ENCODE measurements at places on chromosomes 11 and 22.

DNA sequence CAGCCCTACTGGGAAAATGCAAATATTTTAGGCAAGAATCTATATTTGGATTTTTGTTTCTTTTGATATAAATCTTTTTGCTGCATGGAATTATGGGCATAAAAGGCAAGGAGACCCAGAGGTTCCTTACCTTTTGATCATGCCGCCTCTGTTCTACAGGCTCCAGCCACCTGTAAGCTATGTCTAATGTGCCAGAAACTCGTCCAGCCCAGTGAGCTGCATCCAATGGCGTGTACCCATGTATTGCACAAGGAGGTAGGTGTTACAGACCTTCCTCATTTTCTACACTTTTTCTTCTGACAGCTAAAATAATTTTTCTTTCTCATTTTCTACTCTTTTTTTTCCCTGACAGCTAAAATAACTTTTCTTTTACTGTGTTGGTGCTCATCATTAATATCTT lies 8.2 kb upstream of the BACE1-AS start:
- no peak for DNase-seq

DNA sequence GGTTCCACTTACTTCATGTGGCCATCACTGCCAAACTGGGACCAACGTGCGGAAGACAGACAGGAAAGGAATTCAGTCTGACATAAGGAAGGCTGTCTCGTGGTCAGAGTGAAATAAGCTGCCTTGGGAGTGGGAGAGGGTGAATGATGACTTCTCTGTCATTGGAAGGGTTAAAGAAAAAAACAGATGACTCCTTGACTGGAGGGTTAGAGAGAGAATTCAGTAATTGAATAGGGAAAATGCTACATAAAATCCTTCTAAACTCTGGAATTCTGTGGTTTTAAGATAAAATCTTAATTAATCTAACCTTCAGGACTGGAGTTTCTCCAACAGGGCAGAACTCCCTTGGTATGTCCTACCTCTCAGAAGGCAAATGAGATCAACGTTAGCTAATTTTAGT lies 33.8 kb downstream of the RAB30 start:
- DNase-seq, result no peak

DNA sequence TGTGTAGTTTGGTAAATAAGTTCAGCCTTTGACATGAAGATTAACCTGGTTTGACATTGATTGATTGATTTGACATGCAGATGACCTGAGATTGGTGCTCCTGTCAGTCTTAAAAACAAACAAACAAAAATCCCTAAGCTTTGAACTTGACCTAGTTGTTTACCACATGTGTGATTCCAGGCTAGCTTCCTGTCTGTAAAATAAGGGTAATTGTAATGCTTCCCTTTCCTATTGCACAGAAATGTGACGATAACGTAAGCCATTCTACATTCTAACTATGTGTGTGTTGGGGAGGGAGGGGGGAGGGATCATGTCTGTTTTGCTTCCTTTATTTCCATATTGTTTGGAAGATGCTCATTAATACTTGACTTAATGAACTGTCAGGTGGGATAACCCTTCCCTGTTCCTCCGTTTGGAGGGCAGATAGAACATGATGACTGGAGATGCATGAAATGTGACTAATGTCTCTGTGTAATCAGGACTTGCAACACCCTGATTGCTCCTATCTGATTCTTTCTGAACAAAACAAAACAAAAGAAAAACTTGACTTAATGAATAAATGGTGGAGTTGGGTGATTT lies 106.1 kb upstream of the CLMP start:
- no peak for DNase-seq

- no peak for DNase-seq
These were observed 19.8 kb upstream of the CDON start for GRCh38 chr11:126082251-126083109.

DNA sequence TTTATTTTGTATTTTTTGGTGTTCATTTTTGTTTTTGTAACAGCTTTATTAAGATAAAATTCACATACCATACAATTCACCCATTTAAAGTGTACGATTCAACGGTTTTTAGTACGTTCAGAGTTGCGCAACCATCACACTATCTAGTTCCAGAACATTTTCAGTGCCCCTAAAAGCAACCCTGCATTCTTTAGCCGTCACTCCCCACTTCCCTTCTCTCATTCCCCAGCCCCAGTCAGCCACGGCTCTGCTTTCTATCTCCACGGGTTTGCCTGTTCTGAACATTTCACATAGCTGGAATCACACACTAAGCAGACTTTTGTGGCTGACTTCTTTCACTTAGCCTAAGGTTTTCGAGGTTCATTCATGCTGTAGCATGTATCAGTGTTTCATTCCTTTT lies 9.6 kb upstream of the KCNQ1OT1 start:
- DNase-seq, result no peak

GRCh38 chr11:32439501-32440210 lies 4.3 kb upstream of the WT1 start:
- DNase-seq, result no peak

DNA sequence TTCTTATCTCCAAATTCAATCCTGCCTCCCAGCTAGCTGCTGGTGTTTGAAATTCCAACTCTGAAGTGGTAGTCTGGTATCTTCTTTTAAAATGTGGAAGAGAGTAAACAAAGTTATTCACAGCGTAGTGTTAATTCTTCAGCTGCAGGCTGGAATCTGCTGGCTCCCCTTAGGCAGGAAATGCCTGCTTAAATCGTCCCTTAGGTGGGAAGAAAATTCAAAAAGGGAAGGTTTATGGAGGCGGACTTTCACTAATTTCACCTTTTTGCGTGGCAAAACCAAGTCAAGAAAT lies 439.0 kb upstream of the CCDC90B start:
- DNase-seq, result no peak

GRCh38 chr11:78853521-78853920 lies 278.9 kb upstream of the NARS2 start:
- DNase-seq, result no peak

GRCh38 chr22:25726241-25726640 lies 15.7 kb upstream of the MYO18B start:
- DNase-seq, result no peak

- no peak for DNase-seq
These were observed 36.7 kb downstream of the LARGE1 start for GRCh38 chr22:33883561-33883960.

GRCh38 chr22:45329530-45329936 lies 19.8 kb downstream of the FAM118A start:
- no peak for DNase-seq

DNA sequence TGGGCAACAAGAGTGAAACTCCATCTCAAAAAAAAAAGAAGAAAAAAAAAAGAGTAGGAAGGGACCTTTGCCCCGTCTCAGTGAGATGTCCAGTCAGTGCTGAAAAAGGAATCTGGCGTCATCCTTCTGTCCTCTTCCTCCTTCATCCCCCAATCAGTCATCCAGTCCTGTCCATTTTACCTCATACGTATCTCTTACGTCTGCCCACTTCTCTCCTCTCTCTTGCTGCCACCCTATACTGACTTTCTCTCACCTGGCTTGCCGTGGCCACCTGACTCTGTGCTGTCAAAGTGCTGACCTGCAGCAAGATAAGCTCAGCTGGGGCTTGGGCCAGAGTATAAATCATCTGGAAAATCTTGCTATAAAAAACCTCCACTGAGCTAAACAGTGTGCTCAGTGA lies 13.6 kb downstream of the SEPTIN3 start:
- no peak for DNase-seq

- no peak for DNase-seq
These were observed 331.5 kb upstream of the CCDC90B start for GRCh38 chr11:83617671-83618070.

DNA sequence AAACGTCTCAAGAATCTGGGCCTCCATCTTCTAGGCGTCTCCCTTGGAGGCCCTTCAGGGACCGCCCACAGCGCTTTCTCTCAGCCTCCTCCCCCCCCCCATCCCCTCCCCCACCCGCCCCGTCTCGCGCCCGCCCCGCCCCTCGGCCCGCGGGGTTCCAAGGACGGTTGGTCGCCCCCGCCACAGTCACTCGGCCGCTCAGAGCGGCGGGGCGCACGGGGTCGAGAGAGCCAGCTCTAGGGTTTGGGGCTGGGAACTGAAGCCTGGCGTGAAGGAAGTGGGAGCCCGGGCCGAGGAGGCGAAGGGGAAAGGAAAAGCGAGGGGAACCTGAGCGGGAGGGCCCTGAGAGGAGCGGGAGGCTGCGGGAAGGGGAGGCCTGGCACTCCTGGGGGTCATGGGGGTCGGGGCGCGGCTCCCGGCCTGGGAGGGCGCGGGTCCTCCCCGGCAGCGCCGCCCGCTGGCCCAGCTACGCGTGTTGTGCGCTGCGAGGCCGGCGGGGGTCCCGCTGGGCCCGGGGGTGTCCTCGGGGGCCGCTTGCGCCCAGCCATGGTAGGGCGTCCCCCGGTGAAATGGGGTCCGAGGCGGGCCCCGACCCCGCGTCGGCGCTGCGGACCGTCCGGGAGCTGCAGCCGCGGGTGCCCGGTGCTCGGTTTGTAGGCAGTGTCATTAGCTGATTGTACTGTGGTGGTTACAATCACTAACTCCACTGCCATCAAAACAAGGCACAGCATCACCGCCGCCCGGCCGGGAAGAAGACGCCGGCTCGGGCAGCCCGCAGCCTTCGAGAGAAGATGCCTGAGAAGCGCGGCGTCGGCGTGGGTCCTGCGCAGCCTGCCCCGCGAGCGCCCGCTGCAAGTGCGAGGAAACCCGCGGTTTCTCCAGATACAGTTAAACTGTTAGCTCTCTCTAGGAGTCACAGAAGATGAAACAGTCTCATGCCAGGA lies at the start of gene BTG4:
Gene BTG4, minus strand, starts transcription at position 91 of the 944 bp plus-strand sequence. CDS start 13,610 bp downstream, outside the sequence.
- DNase-seq, result peak; percentile 11

GRCh38 chr11:65610404-65610803 lies 3.6 kb downstream of the MAP3K11 start:
- no peak for DNase-seq

DNA sequence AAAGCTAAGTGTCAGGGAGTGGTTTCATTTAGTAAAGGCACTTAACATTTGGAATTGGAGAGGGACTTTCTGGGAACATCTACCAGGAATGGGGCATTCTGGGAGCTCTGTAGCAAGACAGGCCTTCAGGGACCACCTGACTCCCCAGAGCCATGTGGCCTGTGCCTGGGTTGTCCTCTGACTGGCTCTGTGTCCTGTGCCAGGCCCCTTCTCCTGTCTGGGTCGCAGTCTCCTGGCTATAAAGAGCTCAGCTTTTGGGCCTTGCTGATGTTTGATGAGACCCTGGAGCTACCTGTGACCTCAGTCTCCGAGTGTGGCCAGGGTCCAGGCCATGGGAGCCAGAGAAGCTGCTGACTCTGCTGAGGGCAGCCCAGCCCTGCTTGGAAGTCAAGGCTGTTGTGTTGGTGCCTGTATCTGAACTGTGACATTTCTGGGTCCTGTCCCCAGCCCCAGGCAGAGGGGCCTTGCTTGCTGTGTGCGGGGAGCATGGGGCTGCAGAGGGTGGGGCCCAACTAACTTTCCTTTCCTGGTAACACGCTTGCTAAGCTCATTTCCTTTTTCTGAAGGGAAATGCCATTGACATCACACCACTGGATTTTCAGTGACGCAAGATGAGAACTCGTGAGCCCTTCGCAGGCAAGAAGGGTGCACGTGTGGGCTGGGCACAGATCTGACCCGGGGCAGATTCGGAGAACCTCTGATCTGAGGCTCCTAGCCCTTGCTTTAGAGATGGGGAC lies 41.3 kb downstream of the LRRC32 start:
- no peak for DNase-seq

- no peak for DNase-seq
These were observed 37.8 kb upstream of the TH start for GRCh38 chr11:2209370-2209801.

- DNase-seq, result no peak
These were observed 710 bp upstream of the DGCR2 start for GRCh38 chr22:19122752-19123492.

- no peak for DNase-seq
These were observed 21.2 kb downstream of the SCGB1A1 start for GRCh38 chr11:62439785-62440602.

DNA sequence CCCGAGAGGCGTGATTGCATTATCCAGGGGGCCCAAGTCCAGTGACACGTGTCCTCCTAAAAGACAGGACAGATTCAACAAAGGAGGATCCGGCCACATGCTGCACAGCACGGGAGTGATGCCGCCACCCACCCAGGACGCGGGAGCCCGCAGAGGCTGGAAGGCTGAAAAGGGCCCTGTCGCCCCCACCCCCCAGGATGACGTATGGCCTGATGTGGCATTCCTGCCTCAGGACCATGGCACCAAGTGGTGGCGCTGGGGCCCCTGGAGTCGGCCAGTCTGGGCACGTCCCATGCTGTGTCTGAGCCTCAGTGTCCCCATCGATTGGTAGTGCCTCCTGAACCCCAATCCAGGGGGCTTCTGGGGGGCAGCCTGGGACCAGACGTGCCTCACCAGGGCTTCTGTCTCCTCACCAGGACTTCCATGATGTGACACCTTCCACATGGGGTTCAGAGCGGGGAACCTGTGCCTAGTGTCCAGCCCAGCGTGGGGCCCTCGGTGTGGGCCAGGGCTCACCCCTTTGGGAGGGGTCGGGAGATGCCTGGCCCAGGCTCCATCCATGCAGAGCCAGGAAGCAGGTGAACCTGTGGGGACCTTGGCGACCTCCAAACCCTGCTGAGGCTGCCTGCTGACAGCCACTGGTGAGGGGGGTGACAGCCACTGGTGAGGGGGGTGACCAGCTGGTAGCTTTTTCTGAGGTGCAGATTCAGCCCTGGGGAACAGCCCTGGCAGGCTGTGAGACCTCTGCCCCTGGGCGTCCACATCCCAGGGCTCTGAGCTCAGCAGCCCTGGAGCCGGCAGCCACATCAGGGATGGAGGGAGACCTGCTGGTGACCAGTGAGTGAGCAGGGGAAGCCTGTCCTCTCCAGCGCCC lies 75.3 kb downstream of the KCNQ1 start:
- DNase-seq, result peak; percentile 5

DNA sequence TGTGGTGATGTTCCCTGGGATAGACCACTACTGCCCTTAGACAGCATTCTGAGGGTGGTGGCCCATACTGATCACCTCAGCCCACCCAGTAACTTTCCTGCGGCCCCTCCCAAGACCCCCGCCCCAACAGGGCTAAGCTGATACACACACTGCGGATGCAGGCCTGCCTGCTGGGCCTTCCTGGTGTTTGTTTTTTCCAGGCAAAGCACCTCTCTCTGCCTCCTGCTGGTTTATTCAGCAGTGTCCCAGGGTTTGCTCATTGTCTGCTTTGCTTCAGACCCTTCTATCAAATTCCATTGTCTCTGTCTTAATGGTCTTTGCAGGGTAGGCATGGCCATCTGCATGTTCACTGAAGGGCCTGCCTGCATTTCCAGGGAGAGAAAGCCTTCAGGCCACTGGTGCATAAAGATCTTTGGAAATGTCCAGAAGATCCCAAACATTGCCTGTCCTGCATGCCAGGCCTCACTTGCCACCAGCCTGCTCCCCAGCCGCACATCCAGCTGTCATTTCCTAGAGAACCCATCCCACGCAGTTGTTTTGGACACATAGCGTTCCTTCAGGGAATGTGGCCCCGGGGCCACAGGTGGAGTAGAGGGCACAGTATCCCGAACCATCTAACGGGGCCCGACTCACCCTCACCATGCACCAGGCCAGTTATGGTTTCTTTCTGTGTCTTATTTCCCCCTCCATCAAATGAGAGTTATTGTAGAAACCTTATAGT lies 50.2 kb downstream of the BCR start:
- DNase-seq, result no peak

- DNase-seq, result no peak
These were observed 88.9 kb downstream of the BMAL1 start for GRCh38 chr11:13366266-13367026.

- peak; percentile 81 for DNase-seq
These were observed 1.1 kb downstream of the CDC42EP1 start for GRCh38 chr22:37561212-37562048.

GRCh38 chr11:120254788-120255518 lies 15.0 kb downstream of the POU2F3 start:
- DNase-seq, result no peak
